ENCODE measurements at places on chromosomes 6 and 20.

DNA sequence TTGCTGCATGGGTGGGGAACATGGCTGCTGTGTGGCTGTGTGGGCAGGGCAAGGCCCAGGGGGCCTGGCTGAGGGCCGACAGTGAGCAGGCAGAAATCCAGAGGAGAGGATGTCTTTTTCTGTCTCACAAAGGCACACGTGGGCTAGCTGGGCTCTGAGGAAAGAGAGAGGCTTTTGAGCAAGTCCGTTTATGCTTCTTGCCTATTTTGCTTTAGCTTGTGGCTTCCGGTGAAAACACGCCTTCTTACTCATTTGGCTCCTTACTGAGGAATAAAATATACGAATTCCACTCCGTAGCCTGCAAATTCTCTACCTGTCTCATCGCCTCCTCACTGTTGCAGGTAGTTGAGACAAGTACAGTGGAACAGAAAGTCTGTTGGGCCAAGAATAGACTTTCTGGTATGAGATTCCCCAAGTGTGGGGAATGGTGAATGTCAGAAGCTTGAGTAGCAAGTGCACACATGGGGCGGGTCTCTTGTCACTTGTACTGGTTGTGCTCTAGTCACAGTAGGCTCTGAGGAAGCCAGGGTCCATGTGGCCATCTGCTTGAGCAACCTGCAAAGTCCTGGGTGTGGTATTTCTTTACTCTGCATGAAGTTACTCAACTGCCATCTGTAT is 28.4 kb downstream of the WRNIP1 start:
- DNase-seq = no peak

- DNase-seq = no peak
These were observed 4.3 kb downstream of the CEBPB start for GRCh38 chr20:50194831-50195523.

- DNase-seq = no peak
These were observed 29.9 kb downstream of the ABHD12 start for GRCh38 chr20:25360631-25361286.

GRCh38 chr20:34532320-34532719 is 16.1 kb downstream of the DYNLRB1 start:
- no peak for DNase-seq

DNA sequence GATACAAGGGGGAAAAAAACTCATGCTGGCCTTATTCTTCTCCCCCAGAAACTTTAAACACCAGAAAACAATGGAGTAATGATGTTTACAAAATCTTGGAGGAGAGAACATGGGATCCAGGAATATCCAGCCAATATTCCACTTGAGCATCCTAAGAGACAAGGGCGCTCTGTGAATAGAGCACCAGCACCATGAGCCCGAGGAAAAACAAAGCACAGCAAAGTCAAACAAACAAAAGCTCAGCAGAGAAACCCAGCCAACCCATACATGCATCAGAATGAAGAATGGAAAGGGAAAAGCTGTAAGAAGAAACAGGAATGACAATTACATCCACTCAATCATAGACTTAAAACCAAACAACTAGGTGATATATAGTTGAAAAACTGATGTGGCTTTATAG is 4.6 kb upstream of the NAA20 start:
- DNase-seq = no peak

- DNase-seq = no peak
These were observed 2.8 kb upstream of the MC3R start for GRCh38 chr20:56245761-56246160.

DNA sequence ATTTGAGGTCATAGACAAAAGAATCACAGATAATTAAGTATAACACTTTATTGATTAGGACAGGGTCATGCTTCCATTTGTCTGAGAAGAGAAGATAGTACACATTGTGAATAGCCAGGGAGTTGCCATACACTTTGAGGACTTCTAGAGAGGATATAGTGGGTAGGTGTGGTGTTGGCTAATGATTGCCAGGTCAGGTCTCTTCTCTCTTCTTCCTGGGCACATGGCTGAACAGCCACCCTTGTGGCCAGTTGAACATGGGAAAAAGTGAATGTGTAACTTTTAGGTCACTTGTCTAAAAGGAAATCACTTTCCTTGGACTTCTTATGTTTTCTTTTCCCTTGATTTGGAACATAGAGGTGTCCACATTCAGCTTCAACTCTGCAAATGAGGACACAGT is 772.1 kb upstream of the MAP3K7 start:
- DNase-seq = no peak

DNA sequence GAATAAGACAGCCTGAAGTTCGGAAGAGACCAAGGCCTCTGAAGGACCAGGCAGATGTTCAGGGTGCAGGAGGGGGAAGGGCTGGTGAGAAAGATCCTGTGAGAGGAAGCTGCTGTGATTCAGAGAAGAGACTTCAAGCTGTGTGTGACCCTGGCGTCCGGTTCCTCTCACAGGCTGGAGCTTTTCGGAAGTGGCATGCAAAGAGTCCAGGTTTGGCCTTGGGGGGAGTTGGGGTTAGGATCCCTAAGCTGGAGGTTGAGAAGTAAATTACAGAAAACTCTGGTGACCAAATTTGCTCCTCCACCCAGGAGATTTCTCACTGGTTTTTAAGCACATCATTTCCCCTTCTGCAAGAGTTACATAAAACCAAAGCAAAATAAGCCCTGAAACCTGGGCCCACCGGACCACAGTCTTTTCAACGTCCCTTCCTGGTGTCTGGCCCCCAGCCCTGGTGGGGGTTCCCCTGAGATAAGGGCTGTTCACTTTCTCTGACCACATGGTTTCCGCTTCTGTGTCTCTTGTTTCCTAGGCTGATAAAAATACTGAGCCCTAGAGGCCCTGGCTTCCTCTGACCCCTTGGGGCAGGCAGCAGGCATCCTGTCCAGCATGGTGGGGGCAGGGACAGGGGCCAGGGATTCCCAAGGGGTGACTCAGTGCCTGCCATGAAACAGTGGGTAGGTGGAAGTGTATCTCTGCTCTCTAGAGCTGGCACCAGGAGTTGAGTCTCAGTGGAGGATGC is 12.0 kb upstream of the LTA start:
- DNase-seq = no peak

DNA sequence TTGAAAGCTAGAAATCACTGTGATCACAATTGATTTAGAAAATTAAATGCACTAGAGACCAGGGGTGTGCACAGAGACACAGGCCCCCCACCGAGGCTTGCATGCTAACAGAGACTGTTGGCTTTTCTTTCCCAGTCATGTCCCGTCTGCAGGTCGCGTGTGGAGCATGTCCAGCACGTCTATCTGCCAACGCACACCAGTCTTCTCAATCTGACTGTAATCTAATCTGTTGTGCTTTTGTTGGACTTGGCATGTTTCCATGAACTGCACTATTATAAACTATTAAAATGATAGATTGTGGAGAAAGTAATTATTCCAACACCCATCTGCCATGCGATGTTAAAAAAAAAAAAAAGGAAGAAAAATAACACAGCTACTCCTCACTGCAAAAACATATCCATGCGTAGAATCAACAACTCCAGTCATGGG is 17.7 kb downstream of the MYLIP start:
- DNase-seq = no peak

DNA sequence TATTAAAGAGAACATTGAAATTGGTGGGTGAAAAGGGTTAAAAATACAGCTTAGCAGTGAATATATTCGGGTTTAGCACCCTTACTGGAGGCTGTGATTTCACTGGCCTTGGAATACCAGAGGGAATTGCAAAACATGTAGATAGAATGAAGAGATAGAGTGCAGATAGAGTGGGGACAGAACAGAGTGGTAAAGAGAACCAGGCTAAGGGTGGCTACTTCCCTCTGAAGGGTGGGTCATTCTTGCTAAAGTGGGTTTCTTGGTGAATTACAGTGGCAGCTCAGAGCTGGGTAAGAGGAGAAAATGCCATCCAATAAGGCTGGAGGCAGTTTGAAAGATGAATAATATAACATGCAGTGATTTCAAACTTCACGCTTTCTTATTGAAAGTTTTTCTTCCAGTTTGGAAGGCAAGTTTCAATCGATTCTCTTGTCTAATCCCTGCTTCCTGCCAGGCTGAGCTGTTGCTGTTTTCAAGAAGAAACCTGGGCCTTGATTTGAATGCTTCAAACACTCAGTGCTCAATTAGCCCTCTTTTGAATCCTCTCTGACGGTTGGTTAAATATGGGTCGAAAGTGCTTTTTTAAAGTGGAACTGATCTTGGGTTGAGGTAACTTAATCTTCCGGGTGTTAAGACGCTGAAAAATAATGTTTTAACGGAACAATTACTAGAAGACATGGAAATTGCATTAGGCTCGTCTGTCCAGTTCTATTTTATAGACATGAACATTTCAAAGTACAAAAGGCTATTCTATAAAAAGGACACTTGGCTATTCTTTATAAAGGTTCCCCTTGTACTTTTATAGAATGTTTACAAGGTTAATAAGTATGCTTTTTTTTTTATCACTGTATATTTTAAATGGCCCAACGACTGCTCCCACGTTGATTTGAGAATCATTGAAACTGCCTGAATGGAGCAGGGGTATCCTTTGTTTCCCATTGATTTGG is 203.3 kb downstream of the BCAS1 start:
- DNase-seq = no peak

DNA sequence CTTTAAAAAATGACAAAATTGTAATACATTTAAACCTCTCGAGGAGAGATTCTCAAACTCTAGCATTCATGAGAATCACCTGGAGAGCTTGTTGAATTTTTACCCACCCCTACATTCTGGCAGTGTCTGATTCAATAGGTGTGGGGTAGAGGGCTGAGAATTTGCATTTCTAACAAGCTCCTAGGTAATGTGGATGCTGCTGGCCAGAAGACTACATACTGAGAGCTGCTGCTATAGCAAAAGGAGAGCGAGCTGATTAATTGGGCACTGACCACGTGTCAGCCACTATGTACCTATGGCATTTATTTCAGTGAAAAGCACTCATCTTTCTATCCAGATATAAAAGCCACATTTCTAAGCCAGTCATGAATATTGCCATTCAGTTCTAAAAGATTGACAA is 169.0 kb upstream of the NRSN1 start:
- DNase-seq = no peak

DNA sequence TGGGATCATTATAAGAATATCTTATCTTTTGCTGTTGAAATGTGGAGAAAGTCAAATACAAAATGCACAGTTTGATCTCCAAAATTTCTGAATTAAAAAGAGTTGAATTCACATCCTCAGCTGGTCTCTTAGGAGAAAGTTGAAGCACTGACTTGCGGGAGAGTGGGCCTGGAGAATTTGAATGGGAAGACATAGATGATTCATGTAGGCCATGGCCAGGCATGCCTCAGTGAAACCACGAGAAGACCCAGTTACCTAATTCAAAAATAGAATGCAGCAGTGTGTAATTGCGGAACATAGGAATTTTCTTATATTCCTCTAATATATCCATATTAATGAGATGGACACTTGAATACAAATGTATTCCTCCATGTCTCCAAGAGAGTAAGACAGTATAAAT is 53.0 kb upstream of the DTNBP1 start:
- DNase-seq = no peak

DNA sequence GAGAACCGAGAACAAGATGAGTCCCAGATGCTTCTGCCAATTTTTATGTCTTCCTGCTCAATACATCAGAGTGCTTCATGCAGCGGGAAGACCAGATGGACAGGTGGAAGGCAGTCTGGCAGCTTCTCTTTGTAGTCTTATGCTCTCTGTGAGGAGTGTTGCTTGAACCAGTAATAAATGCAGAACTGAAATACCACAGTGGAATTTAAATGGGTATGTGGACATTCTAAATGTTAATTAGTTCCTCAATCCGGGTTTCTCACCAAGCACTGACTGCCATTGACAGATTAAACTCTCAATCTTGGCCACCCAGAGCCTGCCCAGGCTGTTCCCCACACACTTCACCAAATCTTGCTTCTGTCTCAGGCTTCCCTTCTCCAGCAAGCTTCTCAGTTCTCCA is 695.5 kb upstream of the CHD6 start:
- DNase-seq = no peak

DNA sequence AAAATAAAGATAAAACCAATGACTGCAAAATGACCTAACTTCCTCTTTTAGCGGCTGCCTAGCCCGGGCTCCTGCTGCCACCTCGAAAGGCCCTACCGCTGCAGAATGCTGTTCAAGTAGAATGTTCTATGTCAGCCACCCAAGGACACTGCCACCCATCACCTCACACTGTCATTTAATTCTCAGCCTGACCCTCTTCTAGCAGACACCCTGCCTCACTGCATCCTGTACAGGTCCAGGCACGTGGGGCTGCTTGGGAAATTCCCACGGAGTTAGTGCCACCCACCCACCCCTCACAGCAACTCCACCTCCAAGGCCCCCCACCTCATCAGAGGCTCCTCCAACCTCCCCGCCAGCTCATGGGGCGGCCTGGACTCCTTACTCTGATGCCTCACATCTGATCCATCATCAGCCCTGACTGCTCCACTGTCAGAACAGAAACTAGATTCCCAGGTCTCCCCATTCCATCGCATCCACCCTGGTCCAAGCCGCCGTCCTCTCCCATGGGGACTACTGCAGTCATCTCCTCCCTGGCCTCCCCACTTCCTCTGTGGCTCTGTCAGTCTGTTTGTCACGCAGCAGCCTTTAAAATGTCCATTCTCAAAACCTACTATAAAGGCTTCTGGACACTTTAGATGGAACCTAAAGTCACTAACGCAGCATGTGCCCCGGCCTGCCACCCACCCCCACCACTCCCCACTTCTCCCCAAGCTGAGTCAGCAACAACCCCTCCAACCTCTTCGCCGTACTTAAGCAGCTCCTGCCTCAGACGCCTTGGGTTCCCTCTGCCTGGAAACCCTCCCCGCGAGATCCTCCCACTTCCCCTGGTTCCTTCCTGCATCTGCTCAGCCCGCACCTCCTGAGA is 17.0 kb downstream of the NFATC2 start:
- no peak for DNase-seq

DNA sequence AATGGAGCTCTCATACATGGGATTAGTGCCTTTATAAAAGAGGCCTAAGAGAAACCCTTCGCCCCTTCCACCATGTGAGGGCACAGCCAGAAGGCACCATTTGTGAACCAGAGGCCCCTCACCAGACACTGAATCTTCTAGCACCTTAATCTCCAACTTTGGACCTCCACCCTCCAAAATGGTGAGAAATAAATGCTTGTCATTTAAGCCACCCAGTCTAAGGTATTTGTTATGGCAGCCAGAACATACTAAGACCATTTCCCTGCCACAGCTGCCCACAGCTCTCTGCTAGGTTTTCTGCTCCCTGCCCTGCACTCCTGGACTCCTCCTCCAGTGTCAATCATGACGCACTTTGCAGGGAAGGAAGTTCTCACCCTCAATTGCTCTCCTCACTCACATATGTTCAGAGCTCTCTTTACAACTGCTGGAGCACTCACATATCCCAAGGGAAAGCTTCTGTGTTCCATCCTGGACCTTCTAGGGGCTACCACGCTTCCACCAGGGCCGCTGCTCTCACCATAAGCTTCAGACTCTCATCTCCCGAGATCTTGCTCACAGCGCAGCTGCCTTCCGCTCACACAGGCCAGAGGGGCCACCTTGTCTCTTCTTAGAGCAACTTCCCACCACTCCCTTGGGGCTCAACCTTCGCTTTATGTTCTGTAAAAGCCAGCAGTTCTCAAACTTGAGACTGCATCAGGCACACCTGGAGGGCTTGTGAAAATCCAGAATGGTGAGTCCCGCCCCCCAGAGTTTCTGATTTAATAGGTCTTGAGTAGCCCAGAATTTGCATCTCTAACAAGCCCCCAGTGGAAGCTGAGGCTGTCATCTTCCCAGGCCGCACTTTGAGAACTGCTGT is 1.6 kb upstream of the LY86 start:
- DNase-seq = no peak

- DNase-seq = no peak
These were observed 3.1 kb downstream of the PLCG1 start for GRCh38 chr20:41140226-41141133.
